ENCODE measurements at places on chromosomes 1 and 21.

GRCh38 chr1:48645883-48646282 lies 130.8 kb downstream of the BEND5 start:
- DNase-seq = no peak

- peak; percentile 47 for DNase-seq
Observed at GRCh38 chr1:155324717-155325602, 4.3 kb downstream of the RUSC1 start.

- DNase-seq = no peak
Observed at GRCh38 chr1:200856716-200857357, 15.9 kb upstream of the GPR25 start.

GRCh38 chr1:160397651-160398050 lies 2.7 kb upstream of the VANGL2 start:
- peak; percentile 10 for DNase-seq

DNA sequence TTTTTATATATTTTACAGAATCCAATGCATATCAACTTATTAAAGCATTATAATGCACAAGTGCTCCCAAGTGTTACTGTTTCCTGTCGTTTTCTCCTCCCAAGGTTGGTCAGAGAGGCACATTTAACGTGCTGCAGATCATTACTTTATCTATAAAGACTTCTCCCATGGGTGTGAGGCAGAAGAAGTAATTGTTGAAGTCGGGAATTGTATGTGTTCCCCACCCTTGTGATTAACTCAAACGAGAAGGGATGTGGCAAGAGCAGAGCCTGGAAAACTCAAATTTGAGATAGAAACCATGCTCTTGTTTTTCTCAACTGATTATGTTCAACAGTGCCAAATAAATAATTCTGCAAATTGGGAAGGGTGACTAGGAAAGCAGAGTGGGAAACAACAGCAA lies 412.5 kb upstream of the ADAMTS5 start:
- no peak for DNase-seq

- no peak for DNase-seq
Observed at GRCh38 chr1:70836456-70836855, 211.2 kb downstream of the PTGER3 start.

DNA sequence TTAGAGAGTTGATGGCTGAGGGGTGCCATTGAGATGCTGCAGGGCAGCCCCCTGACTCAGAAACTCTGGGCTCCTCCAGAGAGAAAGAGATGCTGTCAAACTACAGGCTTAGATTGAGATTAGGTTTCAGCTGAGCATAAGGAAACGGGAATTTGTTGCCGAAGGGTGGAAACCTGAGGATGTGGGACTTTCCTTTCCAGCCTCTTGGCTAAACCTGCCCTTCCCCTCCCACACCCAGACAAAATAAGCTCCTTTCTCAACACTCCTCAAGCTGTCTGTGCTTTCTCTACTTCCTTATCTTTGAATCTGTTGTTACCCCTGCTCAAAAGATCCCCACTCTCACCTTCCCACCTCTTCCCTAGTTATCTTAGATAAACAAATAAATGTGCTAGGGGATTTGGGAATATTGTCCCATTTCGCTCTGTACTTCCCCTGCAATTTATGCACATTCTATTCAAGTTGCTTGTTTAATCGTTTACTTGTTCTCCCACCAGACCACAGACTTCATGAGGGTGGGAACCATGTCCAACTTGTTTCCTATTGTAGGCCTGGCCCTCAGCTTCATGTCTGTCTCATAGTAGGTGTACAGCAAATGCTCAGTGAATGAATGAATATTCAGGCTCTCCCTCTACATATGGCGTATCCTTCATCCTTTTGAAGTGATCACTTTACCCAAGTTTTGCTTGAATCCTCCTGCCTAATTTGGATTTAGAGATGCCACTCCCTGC lies 30.6 kb upstream of the MARK1 start:
- no peak for DNase-seq

GRCh38 chr1:7470904-7471638 lies 300.0 kb upstream of the VAMP3 start:
- DNase-seq = no peak

GRCh38 chr1:11059155-11059967 lies 457 bp downstream of the SRM start:
- no peak for DNase-seq

DNA sequence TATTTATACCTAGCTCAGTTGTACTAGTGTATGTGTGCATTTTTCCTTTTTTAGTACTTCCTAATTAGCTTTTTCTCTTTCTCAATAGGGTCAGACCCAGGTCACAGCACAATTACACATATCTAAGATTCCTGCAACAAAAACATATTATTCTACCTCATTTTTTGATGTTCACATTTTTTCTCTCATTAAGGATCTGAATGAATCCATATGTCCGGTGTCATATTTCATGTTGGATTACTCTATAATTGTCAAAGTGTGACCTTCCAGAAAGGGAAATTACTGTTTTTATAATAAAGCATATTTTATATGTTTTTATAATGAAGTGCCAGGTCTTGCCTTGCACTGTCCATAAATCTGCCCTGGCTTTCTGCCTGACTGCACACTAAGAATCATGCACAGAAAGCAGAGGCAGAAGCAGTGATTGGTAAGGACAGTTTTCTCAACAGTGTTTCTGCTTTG lies 143.7 kb downstream of the KCNT2 start:
- no peak for DNase-seq

- DNase-seq = no peak
Observed at GRCh38 chr1:99917214-99917613, 52.6 kb upstream of the SLC35A3 start.

DNA sequence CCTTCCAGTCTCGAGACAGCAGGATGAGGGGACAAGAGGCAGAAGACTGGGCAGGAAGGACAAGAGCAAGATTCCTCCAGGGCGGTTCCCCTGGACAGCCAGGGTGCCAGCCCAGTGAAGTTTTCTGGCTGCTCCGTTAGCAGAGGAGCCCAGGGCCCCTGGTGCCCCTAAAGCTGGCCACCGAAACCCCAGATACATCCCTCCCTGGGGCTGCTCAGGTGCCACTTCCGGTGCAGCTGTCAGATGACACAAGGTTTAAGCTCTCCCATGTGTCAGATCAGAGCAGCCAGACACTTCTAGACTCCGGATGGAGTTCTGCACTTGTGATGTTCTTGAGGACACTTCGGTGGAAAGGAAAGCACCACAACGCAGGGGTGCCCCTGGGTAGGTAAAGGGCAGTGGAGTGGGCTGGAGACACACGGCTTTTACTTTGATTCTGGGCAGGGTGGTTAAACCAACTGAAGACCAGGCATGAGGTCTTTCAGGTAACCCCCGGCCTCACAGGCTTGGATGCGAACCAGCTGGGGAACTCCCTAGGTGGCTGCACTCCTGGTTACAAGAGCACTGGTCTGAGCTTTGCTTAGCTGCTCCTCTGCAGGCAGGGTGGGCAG lies 85.7 kb downstream of the ITPKB start:
- DNase-seq = peak; percentile 65

DNA sequence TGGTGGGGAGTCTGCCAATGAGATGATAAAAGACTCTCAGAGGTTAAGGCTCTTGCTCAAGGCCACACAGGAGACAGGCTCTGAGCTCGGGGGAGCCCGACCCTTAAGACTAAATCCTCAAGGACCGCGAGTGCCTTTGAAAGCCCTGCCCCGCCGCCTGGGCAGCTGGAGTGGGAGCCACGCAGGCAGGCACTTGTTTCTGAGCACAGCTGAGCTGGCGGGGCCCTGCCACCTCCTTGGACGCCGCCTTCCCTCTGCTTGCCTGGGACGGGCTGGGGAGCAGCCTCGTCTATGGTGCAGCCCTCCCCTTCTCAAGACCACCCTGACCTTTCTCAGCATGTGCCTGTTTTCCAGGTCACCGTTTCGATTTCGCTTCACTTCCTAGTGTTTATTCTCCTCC lies 169.3 kb downstream of the CAMTA1 start:
- no peak for DNase-seq

- no peak for DNase-seq
Observed at GRCh38 chr1:239448911-239449310, 62.5 kb downstream of the CHRM3 start.

DNA sequence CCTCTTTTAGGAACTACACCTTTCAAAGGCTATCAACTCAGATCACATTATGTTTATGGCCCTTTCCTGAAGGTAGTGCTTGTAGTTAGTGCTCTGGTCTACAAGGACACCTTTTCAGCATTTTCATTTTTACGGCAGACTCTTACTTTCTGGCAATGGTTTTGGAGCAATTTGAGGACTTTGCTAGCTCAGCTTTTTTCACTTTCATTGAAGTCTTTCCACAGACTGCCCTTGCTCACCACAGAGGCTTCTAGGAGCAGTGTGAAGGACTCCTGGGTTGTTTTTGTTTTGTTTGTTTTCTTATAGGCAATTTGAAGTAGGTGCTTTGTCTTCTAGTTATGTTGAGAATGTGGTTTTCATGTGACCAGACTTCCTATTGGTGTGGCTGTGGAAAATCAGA lies 43.1 kb downstream of the CD55 start:
- DNase-seq = no peak

- DNase-seq = no peak
Observed at GRCh38 chr21:25406887-25407579, 200.2 kb downstream of the MRPL39 start.

DNA sequence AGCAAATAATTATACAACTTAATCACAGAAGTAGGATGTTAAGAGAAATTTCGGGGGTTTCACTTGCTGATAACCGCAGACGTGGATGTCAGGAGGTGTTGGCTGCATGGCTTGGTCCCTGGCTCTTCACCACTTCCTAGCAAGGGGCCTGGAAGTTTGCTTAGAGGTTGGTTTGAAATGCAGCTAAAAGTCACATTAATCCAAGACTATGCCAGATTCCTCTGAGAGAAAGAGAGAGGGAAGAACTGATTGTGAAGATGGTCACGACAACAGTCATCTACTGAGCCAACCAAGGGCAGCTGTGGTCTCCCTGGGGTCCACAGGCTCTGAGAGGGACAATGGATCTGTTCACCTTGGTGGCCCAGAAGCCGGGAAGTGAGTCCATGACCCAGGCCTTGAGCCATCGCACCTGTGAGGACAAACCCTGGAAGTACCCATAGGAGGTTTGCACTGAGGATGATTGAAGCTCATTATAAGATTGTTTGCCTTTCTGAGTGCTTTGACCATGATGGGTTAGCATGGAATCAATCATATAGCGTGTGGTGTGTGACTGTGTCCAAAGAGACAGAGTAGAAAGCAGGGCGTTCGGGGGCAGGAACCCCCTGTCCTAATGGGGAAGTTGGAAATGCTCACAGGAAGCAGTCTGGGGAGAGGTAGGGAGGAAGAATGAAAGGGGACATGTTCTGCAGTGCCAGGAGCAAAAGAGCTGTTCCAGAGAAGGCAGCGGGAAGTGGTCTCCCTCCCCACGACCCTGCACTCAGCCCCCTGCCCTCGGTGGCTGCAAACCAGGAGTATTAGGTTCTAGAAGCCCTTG lies 47.1 kb downstream of the UMODL1 start:
- DNase-seq = no peak

DNA sequence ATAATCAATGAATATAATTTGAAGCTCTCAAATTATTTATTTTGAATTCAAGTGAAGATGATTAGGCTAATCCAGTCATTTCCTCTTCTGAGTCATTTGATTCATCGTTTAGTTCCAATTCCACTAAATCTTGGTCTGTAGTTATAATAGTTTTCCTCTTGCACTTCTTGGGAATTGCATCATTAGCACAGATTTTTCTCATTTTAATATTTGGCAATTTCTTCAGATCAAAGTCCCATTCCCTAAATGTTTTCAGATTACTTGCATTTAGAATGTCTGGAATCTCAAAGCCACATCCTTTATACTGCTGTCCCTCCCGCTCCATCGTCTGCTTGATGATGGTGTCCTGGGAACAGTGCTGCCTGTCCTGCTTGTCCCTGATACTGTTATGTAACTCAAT lies 43.5 kb downstream of the MAST2 start:
- no peak for DNase-seq

- DNase-seq = no peak
Observed at GRCh38 chr1:80064524-80064923, 1058.0 kb upstream of the ADGRL4 start.

DNA sequence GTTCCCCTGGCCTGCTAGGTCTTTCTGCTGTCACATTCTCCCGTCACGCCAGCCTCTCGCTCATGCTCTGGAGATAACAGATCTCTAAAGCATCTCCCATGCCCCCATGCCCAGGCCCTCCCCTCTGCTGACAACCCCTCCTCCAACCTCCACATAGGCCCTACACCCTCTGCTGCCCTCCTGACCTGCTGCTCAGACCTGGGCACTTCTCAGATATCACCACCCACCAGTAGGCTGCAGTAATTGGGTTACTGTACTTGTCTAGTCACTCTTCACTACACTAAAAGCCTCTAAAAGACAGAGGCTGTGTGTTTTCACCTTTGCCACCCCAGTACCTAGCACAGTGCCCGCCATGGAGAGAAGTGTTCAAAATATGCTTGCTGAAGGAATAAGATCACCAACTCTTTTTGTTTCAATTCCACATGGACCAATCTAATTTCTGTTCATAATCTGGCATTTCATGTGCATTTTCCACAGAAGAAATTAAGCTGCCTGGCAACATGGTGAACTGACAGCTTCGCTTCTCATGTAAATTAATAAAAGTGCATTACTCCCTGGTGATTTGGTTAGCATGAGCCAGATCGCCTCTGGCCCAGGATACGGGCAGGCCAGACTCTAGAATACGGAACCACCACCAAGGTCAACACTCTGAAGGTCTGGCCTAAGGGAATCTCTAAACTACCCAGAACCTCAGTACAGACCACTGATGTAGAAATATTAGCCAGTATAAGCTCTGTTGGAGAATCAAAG lies 20.7 kb downstream of the LBR start:
- DNase-seq = no peak

GRCh38 chr1:4058122-4058521 lies 158.1 kb upstream of the C1orf174 start:
- no peak for DNase-seq

DNA sequence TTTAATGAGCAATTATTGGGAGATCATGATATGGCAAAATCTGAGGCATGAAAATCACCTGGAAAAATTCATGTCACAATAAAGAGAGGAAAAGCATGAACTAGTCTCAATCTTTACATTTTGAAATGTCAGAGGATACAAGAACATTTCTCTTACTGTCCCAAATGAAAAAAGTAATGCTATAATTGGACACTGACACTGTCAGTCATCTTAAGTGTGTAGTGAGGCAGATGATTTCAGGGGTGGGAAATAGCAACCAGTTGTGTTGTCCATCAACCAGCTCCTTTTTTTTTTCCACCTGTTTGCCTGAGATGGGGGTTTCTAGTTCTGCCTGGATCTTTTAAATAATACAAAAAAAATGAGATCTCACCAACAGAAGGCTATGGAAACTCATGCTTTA lies 646.2 kb downstream of the KCNT2 start:
- DNase-seq = no peak

GRCh38 chr1:160243767-160244166 lies 18.6 kb downstream of the DCAF8 start:
- no peak for DNase-seq
